A549 treated with CORT108297 at 1 μM for 4 hours (cell line): ENCODE measurements at places on chromosomes 13 and 19. TPM values are rescaled to one million over a fixed set of nuclear protein-coding genes. Genes with fewer than 3 reads are reported as not detected.

GPR12 gene
- not detected in 5 replicates for total RNA-seq

SCN1B gene
- total RNA-seq, result 13.1 to 20.9 TPM (median 19.9 TPM) in 5 replicates

ZNF835 gene
- total RNA-seq, result not detected in 5 replicates

SIGLEC12 gene
- not detected in 5 replicates for total RNA-seq

KASH5 gene
- 0.05 to 0.12 TPM (median 0.07 TPM) in 4 of 5 replicates, not detected in the other for total RNA-seq

TSHZ3 gene
- total RNA-seq, result 2.2 to 3.7 TPM (median 3.1 TPM) in 5 replicates

FLT1 gene
- total RNA-seq, result 0.01 to 0.04 TPM in 2 of 5 replicates, not detected in the others

NCAN gene
- 0.02 to 0.07 TPM (median 0.05 TPM) in 5 replicates for total RNA-seq

PGPEP1 gene
- total RNA-seq, result 2.1 to 3.4 TPM (median 3.0 TPM) in 5 replicates

ZIC5 gene
- 2.7 to 3.1 TPM (median 2.8 TPM) in 5 replicates for total RNA-seq

CEACAM16 gene
- 0.09 to 0.24 TPM (median 0.10 TPM) in 4 of 5 replicates, not detected in the other for total RNA-seq

GIPC3 gene
- 0.17 to 0.25 TPM (median 0.23 TPM) in 5 replicates for total RNA-seq

ZNF428 gene
- total RNA-seq, result 49.6 to 69.2 TPM (median 64.7 TPM) in 5 replicates

KLK5 gene
- not detected in 5 replicates for total RNA-seq

DACH1 gene
- total RNA-seq, result not detected in 5 replicates

ZNF850 gene
- 0.29 to 1.0 TPM (median 0.68 TPM) in 5 replicates for total RNA-seq

MYO16 gene
- 0.03 to 0.07 TPM (median 0.05 TPM) in 5 replicates for total RNA-seq

PRX gene
- 1.2 to 1.9 TPM (median 1.4 TPM) in 5 replicates for total RNA-seq

CD209 gene
- not detected in 5 replicates for total RNA-seq

NLRP7 gene
- total RNA-seq, result not detected in 5 replicates

GJB6 gene
- 0.06 TPM in 2 of 5 replicates, not detected in the others for total RNA-seq

TMEM259 gene
- total RNA-seq, result 64.9 to 127 TPM (median 121 TPM) in 5 replicates

CYP4F22 gene
- total RNA-seq, result 0.06 to 0.09 TPM (median 0.08 TPM) in 5 replicates

C2CD4C gene
- 0.25 to 0.59 TPM (median 0.54 TPM) in 5 replicates for total RNA-seq

ZNF865 gene
- total RNA-seq, result 7.3 to 13.8 TPM (median 12.5 TPM) in 5 replicates

MYO1F gene
- 0.14 to 0.49 TPM (median 0.28 TPM) in 5 replicates for total RNA-seq

LSM14A gene
- total RNA-seq, result 191 to 345 TPM (median 229 TPM) in 5 replicates

DACT3 gene
- total RNA-seq, result 0.29 to 0.39 TPM (median 0.31 TPM) in 5 replicates

ZNF20 gene
- total RNA-seq, result 0.12 to 0.37 TPM (median 0.20 TPM) in 5 replicates

KIR2DL3 gene
- not detected in 5 replicates for total RNA-seq

GRIN3B gene
- total RNA-seq, result 1.5 to 3.4 TPM (median 2.6 TPM) in 5 replicates

SSC5D gene
- total RNA-seq, result 0.45 to 1.3 TPM (median 0.81 TPM) in 5 replicates

FGF22 gene
- 0.22 to 1.2 TPM (median 0.76 TPM) in 5 replicates for total RNA-seq

RAX2 gene
- total RNA-seq, result not detected in 5 replicates

NLRP11 gene
- total RNA-seq, result 0.05 to 0.08 TPM (median 0.06 TPM) in 4 of 5 replicates, not detected in the other

PTH2 gene
- total RNA-seq, result not detected in 5 replicates

SIGLECL1 gene
- total RNA-seq, result not detected in 5 replicates

ZNF442 gene
- total RNA-seq, result not detected in 5 replicates

PABPC3 gene
- 0.10 to 0.17 TPM (median 0.14 TPM) in 5 replicates for total RNA-seq

LILRA1 gene
- total RNA-seq, result not detected in 5 replicates

IGFL2 gene
- 0.32 to 1.3 TPM (median 0.74 TPM) in 5 replicates for total RNA-seq

LYPD3 gene
- 0.27 to 0.62 TPM (median 0.45 TPM) in 5 replicates for total RNA-seq

DENND1C gene
- total RNA-seq, result 0.07 to 0.28 TPM (median 0.22 TPM) in 5 replicates

BRCA2 gene
- 3.0 to 6.8 TPM (median 3.7 TPM) in 5 replicates for total RNA-seq
